Stimulated activated CD4-positive, alpha-beta T cell treated with anti-CD3 and anti-CD28 coated beads, Interleukin-4, amount 100 ng/mL, for 1 hour (primary cell): ENCODE measurements at places on chromosomes 5 and 9.

DNA sequence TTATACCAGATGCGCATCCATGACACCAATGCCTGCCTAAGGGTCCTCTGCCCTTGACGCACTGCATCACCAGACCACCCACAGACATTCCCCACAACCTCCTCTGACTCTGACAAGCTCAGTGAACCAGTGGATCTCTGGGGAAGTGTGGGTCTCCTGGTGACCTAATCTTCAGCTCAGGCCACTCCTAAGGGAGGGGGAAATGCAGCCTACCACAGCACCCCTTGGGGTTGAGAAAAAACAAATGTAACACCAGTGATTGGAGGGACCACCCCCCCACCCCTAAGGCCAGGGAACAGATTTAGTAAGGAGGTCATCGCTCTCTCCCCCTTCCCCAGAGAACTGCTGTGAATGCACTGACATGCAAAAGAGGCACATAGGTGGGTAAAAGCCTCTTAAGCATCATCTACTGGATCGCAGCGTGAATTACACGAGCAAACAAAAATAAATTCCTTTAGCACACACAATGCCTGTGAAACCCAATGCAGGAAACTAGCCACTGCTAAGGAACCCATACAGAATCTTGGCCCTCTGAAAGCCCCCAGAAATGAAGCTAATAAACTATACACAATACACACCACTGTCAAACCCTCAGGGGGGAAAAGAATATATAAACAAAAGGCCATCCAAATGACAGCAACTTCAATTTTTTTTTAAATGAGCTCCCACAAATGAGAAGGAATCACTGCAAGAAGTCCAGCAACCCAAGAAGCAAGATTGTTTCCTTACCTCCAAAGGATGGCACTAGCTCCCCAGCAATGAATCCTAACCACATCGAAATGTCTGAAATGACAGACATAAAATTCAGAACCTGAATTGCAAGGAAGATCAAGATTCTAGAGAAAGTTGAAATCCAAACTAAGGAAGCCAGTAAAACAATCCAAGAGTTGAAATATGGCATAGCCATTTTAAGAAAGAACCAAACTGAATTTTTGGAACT, 513.7 kb upstream of the PTGER4 start:
- DNase-seq: no peak

DNA sequence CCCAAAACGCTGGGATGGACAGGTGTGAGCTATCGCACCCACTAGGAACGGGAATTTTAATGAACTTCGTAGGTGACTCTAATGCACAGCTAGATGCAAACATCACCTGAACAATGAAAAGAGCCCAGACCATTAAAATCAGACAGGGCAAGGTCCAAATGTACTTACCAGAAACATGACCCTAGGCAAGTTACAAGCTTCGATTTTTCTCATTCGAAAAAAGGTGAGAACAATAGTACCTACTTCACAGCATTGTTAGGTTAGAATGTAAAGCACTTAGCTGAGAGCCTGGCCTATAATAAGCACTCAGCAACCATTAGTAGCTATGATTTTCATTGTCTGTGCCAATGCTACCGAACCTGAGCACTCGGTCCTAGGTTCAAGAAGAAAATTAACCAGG, 5.8 kb upstream of the KLHL3 start:
- DNase-seq: no peak

GRCh38 chr5:132183723-132184122, 43.9 kb downstream of the P4HA2 start:
- no peak for DNase-seq

DNA sequence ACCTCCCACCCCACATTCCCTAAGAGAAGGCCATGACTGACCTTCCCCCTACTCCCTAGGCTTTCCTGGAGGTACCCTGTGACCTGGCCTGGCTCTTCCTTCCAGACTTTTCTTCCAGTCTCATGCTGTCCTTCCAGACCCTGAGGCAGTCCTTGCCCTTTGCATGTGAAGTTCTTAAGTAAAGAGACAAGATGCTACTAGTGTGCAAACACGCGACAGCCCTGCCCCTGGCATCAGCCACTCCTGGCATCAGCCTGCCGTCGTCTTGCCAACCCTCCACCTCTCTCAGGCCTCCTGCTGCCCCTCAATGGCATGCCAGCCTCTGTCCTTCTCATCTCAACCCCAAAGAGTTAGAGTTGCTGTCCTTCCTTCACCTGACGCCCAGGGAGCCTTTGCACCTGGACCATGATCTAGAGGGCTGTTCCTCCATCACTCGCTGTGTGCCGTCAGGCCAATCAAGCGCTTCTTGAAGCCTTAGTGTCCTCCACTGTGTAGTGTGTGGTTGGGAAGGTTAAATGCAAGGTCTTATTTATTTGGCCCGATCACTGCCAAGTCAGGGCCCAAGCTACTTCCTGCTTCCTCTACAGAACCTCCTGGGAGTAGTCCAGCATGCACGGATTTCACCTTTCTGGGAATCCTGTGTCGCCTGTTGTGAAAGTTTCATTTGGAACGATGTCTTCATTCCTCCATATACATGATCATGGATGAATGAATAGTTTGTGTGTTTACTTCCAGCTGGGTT, 61.9 kb downstream of the WWC1 start:
- no peak for DNase-seq

DNA sequence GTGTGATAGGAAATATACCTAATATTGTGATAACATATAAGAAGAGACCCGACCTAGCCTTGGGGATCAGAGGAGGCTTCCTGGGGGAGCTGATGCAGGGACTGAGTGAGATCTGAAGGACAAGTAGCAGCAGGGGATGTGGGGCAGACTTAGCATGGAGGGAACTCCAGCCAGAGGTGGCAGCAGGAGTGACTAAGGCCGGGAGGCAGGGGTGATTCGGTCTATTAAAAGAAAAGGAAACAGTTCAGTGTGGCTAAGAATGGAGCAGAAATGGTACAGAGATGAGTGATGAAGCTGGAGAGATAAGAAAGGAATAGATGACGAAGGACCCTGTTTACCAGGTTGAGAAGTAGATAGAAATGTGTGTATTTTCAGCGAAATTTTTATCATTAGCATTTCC, 408.8 kb downstream of the ENC1 start:
- no peak for DNase-seq

DNA sequence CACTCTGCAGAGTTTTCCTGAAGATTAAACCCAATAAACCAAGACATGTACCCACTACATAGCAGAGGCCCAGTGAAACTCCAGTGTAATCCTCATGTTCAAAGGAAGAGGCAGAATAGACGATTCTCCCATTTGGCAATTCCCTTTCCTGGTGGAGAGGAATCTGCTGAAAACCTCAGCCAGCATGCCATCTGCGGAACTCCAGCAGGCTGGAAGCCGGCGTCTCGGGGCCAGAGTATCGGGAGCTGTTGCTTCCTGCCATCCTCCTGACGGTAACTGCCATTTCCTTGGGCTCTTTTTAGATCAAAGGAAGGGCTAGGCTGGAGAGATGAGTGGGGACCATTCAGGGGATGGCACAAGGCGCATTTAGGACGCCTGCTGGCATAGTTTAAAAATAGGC, 20.5 kb downstream of the NEURL1B start:
- no peak for DNase-seq

GRCh38 chr5:33649549-33650482, 209.1 kb downstream of the TARS1 start:
- DNase-seq: no peak

- DNase-seq: no peak
Measured at GRCh38 chr5:113187906-113188305, 211.3 kb downstream of the DCP2 start.

DNA sequence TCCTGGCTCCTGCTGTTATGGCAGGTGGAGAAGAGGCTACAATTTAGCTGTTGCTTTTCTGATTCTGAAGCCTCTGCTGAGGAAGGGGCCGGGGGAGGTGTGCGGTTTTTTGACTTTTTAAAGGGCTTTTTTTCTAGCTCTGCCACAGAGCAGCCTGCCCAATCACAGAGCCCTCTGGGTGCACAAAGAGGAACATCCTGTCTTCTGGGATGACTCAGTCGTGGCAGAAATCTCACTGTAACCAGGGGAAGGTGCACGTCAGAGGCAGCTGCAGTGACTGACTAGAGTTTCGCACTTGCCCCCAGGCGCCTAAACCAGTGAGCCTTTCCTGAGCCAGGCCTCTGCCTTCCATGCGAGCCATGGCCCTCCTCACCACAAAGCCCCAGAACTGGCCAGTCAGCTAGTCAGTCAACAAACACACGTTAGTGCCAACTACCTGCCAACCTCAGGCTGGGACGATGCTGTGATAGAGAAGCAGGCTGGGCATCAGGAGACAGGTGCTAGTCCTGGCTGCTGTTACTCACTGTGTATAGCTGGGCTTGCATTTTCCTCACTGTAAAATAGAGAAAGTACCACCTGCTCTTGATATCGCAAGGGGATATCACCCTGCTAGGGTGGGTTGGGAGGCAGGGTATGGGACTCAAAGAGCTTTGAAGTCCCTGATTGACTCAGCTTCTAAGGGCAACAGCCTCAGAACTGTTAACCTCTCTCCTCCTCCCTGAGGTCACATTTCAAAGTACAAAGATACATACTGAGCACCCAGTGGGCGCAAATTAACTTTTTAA, 2.2 kb downstream of the AKNA start:
- peak; percentile 80 for DNase-seq

DNA sequence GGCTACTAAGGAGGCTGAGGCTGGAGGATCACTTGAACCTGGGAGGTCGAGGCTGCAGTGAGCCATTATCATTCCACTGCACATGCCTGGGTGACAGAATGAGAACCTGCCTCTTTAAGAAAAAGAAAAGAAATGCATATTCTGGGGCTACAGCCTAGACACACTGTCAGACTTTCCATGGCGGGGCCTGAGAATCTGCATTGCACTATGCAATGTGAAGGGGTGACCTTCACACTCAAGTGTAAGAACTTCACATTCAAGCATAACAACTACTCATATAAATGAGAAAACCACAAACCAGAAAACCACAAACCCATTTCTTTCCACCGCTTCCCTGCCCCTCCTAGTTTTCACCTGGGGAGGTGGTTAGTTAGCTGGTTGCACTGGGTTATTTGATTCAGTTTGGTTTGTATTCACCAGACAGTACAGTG, 18.0 kb upstream of the FBP2 start:
- DNase-seq: peak; percentile 38

- DNase-seq: no peak
Measured at GRCh38 chr9:121927081-121927480, 166.0 kb downstream of the TTLL11 start.

DNA sequence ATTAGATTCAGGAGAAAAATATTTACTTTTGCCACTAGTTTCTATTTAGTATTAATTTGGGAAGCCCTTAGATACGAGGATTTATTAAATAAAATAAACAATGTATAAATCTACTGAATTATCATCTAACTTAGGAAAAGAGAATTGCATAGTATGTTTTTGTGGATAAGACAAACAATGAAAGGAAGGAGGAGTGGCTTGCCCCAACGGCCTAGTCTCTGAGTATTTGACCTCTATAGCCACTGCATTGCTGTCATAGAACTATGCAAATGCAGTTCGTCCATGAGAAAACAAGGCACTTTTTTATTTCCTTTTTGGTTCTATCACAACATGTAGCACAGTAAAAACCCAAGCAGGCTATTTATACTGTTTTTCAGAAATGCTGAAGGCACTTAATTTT, 321.2 kb upstream of the CCNH start:
- no peak for DNase-seq

- no peak for DNase-seq
Measured at GRCh38 chr9:98997604-98998003, 53.9 kb downstream of the COL15A1 start.

DNA sequence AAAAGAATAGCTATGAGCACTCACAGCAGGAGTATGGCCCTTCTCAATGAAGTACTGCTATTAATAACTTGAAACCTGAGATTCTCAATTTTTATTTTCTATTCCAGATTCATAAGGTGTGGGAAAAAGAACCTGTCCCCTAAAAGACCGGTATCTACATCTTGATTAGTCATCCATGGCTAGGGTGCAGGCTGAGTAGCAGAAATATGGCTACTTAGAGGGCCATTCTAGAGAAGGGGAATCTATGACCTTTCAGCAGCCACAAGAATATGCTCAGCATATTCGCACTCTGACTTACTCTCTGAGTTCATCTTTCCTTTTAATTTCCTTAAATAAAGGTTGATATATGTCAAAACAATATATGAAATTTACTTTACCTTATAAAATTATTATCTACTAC, 27.7 kb downstream of the WDR36 start:
- no peak for DNase-seq

DNA sequence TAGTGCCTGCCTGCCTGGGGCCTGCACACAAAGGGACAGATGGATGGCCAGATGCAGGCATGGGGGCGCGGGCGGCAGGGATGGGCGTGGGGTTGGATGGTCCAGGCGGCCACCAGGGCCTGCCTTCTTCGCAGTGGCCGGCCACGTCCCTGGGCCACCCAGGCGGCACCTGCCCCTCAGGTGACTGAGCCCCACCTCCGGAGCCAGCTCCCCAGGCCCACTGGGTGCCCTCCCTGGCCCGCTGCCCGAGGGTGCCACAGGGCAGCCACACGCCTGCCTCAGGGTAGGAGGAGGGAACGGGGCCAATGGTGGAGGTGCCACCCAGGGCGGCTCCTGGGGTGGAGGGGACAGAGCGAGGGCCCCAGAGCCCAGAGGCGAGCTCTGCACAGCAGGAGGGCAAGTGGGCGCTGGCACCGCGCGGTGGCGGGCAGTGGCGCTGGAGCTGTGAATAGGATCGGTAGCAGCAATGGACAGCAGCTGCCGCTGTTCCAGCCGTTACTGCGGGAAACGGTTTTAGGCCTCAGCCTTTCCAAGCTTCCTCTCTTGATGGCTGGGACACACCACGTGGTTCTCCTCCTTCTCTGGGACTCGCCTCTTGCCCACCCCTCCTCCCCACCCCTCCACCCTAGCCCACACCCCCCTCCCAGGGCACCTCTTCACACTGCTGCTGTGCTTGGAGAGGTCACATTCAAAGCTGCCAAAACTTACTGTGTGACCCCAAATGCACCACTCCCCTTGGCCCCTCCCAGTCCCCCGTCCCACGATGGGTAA, 19.1 kb downstream of the LHX3 start:
- DNase-seq: no peak
